ENCODE measurements at places on chromosomes 5 and 9.
A peak's percentile ranks its signal among the peaks of the same experiment; 100 is the strongest.

DNA sequence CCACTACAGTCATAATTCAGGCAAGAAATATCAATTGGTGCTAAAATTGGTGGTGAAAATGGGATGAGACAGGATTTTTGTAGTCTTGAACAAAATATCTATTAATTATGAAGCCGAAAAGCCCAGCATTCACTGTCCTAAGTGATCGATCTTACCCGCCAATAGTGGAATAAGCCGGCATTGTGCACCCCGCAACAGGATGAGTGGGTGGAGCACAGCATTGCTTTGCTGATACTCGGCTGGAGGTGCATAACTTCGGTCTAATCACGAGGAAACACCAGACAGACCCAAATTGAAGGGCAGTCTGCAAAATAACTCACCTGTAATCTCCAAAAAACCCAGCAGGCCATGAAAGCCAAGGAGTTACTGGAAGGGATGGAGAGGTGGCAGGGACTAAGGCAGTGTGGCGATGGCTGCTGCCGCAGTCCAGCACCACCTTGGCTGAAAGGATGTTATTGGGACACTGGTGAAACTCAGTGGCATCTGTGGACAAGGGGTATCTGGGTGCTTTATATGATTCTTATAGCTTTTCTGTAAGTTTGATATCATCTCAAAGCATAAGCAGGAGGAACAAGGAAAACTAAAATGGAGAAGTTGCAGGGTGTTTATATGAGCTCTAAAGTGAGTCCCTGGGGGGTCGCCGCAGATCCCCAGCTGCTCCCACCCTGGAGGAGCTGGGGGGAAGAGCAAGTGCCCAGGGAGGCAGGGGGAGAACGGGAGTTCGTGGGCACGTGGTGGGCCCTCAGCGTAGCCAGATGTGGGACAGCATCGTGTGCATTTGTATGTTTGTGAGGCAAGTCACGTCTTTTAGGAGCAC lies 45.2 kb downstream of the AHRR start:
- peak; percentile 3 for DNase-seq

DNA sequence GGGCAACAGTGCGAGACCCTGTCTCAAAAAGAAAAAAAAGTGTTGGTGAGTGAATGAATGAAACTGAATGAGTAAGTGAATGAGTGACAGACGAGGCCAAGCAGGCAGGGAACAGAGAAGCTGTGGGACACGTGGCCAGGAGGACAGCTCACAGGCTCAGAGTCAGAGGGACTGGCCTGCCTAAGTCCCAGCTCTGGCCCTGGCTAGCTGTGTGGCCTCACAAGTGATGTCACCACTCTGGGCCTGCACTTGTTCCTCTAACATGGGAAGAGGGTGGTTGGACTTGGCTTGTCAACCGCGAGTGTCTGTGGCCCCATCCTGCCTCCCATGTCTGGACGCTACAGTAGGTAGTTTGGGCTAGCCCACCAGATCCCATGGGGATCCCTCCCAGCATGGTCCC lies 4.7 kb upstream of the PLPP7 start:
- no peak for DNase-seq

GRCh38 chr5:73300337-73301207 lies 127.6 kb downstream of the TMEM174 start:
- DNase-seq: no peak

DNA sequence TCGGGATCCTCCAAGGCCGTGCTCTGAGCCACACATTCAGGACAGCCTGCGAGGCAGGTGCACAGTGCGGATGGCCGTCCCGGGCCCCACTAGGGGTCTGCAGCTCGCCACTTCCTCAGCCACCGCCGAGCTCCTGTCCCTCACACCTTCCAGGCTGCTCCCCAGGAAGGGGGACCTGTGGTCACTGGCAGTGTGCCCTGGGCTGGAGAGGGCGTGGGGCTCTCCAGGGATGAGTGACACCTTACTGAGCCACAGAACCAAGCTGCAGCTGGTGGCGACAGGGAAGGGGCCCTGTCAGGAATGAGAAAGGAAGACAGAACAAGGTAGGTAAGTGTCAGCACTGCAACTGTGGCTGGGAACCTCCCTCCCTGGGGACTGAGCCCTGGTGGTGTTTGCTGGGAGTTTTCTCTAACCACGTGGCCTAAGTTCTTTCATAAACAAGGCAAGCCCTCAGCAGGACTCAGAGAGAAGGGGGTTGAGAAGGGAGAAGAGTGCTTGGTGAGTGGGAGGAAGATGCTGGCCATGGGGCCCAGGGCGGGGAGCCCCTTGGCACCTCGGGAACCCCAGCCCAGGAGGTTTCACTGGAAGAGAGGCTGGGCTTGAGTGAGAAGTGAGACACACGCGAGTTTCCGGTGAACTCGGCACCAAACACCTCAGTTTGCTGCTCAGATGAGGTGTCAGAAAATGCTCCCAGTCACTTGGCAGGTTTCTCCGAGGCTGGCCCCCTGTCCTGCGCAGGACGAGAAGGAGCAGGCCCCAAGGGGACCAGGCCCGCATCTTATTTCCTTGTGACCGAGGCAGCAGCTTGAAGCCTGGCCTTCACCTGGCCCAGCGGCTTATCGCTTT lies 5.2 kb downstream of the IL13 start:
- peak; percentile 80 for DNase-seq

DNA sequence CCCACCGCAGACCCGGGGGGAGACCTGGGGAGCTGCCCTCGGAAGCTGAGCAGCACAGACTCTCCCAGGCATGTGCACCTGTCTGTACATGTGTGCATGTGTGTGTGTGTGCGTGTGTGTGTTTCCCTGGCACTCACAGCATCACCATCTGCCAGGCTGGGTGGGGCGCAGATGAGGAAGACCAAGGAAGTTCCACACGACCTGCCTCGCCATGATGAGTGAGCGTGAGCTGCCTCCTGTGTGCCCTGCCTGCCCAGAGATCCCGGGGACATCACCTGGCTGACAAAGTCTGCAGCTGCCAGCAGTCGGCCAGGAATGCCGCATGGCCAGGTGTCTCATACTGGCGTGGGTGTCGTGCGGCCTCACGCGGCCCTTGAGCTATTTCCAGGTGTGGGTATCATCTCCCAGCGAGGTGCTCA lies 4.0 kb upstream of the GPSM1 start:
- no peak for DNase-seq

DNA sequence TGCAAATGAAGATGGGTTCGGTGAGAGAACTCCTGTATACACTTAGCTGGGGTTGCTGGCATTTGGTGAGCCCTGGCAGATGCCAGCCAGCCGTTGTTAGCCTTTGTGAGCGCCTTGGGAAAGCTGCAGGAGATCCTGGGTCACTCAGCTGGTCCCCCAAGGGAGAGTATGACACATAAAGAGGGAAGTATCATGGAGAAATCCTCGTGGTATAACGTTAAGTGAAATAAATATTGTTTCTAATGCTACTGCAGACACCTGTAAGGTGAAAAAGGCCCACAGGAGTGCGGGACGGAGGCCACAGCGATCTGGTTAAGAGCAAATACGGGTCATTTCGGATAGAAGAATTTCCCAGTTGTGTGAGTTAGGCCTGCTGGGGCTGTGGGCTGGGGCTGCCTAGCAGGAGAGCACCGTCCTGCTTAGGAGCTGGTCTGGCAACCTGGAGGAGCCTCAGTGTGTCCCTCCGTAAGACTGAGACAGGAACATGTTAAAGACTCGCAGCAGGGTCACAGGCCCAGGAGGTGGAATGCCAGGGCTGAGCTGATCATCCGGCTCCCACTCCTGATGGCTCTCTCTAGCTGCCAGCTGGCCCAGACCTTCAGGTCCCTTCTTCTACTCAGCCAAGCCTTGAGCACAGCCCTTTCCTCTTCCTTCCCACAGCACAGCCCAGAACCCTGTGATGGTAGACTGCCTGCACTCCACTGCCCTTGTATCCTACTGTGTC lies 4.9 kb downstream of the NKX2-5 start:
- no peak for DNase-seq

- peak; percentile 54 for DNase-seq
Observed at GRCh38 chr9:135602789-135603481, 36.4 kb downstream of the GLT6D1 start.

DNA sequence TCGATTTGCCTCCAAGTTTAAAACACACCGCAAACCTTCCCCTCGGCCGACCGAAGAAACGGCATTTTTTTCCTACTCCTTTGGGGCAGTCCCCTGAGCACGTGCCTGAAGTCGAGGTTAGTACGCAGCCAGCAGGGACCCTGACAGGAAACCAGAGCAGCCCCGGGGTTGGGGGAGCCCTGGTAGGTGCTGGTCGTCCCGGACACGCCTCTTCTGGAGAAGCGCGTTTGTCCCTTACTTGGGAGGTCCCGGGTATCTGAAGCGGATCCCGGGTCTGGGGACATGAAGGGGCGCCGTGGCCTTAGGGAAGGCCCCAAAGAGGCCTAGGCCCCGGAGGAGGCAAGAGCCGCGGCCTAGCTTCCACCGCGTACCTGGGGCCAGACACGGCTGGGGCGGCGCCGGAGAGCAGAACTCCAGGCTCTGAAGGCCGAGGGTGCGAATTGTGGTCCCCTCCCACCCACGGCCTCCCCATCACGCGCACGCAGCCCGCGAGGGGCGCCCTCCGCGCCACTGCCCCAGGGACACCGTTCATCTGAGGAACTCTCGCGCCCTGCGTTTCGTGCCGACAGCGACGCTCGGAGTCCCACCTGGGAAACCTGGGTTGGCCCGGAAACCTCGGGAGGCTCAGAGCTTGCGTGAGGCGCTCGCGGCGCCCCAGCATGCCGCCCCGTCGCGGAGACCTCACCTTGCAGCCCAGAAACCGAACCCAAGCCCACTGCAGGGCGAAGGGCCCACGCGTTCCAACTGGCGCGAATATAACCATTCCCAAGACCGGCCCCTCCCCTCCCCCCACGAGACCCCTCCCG lies 10.4 kb downstream of the OTP start:
- DNase-seq: no peak

DNA sequence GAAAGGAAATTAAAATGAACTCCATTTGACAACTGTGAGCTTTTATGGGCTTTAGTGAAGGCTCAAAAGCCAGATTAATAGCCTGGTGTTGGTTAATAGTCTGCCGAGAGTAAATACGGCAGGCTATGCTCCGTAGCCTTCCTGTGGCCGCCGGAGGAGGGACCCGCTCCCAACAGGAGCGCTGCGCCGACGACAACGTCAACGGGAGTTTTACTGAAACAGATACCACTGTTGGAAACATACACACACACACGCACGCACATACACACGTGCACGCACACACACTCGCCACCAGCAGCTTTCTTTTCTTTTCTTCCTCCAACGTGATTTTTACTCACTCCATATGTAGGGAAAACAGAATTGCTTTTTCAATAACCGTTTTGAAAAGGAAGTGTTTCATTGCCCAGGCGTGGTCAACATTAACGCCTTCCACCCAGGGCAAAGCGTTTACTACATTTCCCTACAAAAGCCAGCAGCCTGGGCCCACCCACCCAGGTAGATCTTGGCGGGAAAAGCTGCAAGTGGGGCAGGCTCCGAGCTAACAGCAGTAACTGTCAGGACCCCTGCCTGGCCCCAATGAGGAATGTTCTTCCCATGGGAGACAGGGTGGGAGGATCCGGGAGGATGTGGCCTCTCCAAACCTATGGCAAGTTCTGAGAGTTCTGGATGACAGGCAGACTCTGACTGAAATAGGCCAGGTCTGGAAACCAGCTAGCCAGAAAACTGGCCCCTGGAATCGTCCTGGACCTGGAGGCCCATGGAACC lies 72.3 kb downstream of the PAX5 start:
- no peak for DNase-seq

GRCh38 chr5:63794979-63795378 lies 167.3 kb downstream of the HTR1A start:
- no peak for DNase-seq

GRCh38 chr5:39273314-39273954 lies 54.1 kb upstream of the FYB1 start:
- DNase-seq: no peak

- no peak for DNase-seq
Observed at GRCh38 chr5:111776913-111777781, 20.2 kb upstream of the NREP start.

DNA sequence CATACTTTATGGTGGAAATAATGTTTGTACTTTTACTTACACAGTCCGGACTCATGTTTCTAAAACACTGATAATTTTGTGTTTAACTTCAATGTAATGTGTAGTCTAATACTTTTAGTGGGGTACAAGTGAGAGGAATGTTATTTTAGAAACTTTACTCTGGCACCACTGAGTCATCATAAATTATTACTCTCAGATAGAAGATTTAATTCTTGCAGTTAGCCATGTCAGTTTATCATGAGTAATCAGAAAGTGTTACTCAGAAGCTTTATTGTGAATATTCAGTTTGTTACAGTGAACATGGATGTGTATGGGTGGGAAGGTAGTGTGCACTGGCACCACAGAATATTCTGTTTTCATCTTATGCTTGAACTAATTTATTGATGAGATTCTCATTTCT lies 20.0 kb downstream of the OGN start:
- no peak for DNase-seq
